ENCODE measurements at places on chromosomes 12 and 14.

DNA sequence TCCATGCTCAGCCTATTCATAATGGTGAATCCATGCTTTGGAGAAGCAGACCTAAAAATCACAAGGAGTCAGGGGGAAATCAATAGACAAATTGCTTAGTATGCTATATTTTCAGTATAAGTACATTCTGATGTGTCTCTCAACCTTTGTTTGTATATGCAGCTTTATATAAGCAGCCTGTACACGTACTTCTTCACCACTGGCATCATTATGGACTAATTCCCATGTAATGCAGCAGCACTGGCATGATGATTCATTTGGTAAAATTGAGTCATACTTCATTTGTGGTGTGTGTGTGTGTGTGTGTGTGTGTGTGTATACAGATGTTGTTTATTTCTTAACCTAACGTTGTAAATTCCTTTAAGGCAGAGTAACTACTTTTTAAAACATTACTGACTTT is 10.9 kb downstream of the DCP1B start:
- DNase-seq, result no peak

DNA sequence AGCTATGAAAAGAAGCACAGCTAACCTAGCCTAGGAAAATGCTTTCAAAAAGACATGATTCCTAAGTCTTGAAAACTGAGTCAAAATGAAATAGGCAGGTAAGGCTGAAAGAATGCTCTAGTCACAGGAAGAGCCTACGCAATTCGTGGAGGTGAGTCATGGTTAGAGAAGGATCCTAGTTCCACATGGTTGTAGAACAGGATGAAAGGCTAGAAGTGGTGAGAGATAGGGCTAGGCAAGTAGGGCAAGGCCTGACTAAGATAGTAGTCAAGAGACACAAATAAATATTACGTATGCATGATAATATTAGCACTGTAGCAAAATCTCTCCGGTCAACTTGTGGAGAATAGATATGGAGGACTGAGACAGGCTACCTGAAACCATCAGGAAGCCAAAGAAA is 47.2 kb downstream of the PLCZ1 start:
- DNase-seq, result no peak

DNA sequence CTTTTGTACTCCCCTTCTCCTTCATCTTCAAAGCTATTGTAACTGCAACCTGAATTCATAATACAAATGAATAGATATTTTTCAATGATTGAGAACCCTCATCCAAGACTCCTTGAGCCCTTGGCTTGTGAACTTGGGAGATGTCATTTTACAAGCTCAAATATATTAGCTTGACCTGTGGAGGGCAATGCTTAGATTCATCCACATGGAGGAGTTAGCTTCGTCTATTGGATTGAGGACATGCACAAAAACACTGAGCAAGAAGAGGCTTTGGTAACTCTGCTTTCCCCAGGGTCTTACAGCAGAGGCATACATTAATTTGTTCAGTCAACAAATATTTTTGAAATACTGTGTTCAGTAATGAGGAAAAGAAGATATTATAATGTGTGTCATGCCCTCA is 101.1 kb downstream of the OTOGL start:
- DNase-seq, result no peak

- DNase-seq, result no peak
Measured at GRCh38 chr14:31326111-31326510, 94.2 kb downstream of the HEATR5A start.
